Cardiac muscle cell (in vitro differentiated cells and primary cell): ENCODE measurements at places on chromosomes 12 and 14. TPM values are rescaled to one million over a fixed set of nuclear protein-coding genes. Genes with fewer than 3 reads are reported as not detected.

GRCh38 chr14:61690039-61690438 lies 5.3 kb upstream of the HIF1A start:
- no peak for DNase-seq

- DNase-seq = peak; percentile 52
Observed at GRCh38 chr12:6768990-6769389, 2.8 kb downstream of the PTMS start.

- no peak for DNase-seq
Observed at GRCh38 chr12:78835493-78835892, 29.1 kb upstream of the SYT1 start.

DNA sequence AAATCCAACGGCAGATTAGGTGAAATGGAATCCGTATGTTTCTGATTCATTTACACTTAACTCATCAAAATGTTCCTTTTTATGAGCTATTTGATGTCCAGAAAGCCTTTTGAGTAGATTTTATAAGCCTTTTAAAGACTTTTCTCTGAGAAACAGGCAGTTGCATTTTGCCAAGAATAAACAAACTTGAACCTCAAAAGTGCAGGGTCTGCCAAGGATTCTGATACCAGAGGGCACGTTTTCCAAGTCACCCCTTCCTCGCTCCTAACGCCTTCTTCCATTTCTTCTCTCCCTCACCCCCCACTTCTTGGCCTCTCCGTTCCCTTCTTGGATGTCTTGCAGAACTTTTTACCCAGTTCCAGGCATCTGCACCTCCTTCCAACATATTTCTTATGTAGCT lies 200.6 kb upstream of the TBX3 start:
- no peak for DNase-seq

GRCh38 chr12:50167049-50167828 lies at the start of gene CERS5:
Gene CERS5, minus strand, starts transcription at chr12:50167369. Its CDS starts 72 bp downstream, at chr12:50167297.
- DNase-seq = peak; percentile 99

- DNase-seq = no peak
Observed at GRCh38 chr12:106644335-106645073, 61.7 kb downstream of the RFX4 start.

CLMN gene
- 0.49 and 1.3 TPM in 2 replicates for total RNA-seq

USP44 gene
- 0.28 and 2.2 TPM in 2 replicates for total RNA-seq

RDH12 gene
- 0.48 TPM in 1 of 2 replicates, not detected in the other for total RNA-seq

GRCh38 chr14:22600027-22600426 lies 1.9 kb downstream of the ABHD4 start:
- DNase-seq = no peak

DNA sequence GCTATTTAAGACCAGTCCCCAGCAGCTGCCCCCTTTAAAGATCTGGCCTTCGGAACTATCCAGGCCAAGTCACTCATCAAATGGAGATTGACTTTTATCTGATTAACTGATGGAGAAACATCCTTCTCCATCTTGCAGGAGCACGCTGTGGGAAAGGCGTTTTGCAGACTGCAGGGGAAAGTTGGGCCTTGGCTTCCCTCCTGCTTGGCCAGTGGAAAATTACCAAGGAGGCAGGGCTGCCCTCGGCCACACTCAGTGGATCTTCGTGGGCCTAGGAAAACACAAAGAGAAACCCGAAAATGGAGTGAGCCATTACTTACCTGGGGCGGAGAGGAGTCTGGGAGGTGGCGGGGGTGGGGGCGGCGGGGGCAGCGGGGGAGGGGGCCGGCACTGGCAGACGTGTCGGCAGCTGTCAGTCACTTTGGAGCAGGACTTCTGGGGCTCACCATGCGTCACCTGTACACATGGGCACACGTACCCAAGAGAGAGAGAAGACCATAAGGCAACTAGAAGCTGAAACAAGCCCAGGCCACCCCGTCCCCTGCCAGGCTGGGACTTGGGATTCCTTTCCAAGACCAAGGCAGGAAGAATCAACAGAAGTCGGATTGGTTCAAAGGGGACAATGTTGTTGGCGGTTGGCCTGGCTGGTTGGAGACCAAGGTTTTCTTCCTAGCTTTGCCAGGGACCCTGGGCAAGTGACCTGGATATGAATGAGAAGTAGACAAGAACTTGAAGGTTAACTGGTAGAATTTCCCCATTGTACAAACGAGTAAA lies 9.2 kb downstream of the PRIMA1 start:
- DNase-seq = no peak

OR6C74 gene
- total RNA-seq = not detected in 2 replicates

KRT75 gene
- total RNA-seq = not detected in 2 replicates

DNA sequence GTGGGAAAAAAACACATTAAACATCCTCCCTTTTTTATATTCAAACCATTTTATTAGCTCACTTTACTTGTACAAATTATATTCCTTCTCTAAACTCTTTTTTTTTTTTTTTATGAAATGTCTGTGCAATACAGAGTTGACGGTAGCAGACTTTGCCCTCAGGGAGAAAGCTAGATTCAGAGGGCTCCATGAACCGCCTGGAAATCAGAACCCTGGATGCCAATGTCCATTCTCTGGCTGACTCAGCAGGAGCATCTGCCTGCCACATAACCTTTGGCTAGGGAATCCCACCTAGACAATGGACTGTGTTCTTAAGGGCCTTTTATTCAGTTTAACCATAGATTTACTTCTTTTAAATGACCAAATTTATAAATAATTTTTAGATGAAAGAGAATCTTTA lies 467.0 kb downstream of the MDGA2 start:
- no peak for DNase-seq

GRCh38 chr12:52216100-52216499 lies 16.9 kb upstream of the KRT7 start:
- no peak for DNase-seq

RGS6 gene
- total RNA-seq = 0.63 and 0.86 TPM in 2 replicates

DNA sequence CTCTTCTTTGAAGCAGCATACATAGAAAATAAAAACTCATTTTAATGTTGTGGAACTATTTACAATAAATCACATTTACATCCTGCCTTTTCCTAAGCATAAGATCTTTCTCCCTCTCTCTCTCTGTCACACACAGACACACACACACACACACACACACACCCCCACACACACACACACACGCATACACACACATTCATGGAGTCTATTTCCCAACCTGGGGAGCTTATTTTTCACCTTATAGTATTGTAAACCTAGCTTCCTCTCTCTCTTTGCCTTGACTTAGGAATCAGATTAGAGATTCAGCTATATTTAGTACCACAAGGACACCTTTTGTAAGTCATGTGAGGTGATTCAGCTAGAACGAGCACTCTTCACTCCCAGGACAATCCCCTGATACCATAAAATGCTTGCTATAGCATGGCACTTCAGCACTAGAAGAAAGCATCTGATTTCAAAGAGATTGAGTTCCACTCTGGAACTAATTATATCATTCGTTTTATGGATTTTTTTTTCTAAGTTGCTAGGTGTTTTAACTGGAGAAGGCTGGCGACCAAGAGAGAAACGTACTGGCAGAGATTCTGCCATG lies 23.6 kb downstream of the TMEM30B start:
- peak; percentile 37 for DNase-seq

- DNase-seq = no peak
Observed at GRCh38 chr12:57370696-57371095, 60.1 kb downstream of the R3HDM2 start.

DNA sequence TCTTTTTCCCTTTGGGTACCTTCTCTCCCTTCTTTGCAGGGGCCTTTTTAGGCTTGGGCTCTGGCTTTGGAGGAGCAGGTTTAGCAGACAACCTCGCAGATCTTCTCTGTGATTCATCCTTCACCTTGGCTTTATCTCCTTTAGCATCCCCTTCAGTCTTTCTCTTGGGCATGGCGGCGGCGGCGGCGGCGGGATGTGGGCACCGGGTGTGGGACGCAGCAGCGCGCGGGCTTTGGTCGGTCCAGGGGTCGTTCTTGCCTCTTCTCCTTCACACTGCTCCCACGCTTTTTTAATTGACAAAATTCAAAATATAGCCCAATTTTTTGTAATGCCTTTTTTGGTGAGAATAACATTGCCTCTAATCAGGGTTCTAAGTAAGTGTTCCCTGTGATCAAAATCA lies 8.6 kb downstream of the TRMT5 start:
- no peak for DNase-seq

DNA sequence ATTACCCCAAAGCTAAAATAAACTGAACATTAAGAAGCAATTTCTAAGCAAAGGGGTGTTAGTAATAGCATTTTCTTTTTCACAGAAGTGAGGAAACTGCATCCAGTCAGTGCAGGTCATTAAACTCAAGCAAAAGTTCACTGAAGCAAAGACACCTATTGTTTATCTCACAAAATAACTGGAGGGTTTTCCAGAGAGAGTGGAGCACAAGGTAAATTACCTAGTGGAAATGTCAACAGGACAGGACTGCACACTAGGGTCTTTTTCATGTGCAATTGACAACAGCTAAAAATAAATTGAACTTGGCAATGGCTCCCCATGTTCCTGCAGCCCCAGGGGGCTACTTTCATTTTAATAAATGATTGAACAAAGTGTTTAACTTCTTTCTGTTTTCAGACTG lies 742.0 kb downstream of the GALC start:
- no peak for DNase-seq
